ENCODE measurements at places on chromosomes 12 and 14.

GRCh38 chr14:68890173-68890931 lies 88.8 kb downstream of the ACTN1 start:
- no peak for DNase-seq

GRCh38 chr14:36293824-36294223 lies 26.6 kb downstream of the MBIP start:
- no peak for DNase-seq

DNA sequence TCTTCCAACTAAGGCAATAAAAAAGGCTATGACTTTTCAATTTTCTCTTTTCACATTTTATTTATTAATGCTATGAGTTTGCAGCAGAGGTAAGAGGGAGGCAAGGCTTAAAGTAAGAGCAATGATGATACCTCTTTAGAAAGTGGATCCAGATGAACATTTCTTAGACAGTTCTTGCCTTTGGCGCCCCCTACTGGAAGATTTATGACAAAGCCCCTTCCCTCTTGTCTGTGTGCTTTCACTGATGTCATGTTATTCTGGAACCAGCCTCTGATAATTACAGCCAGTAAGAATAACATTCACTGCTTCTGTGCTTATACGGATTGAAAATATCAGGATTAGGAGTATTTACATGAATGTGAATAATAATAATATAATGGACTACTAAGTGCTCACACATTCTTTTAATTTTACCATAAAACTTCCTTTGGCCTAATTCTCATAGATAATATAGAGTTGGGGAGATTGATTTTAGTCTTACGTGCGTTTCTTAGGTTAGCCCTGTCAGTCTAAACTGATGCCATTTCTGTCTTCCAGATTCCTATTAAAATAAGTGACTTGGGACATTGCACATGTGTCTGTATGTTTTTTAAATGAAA lies 1929.9 kb upstream of the SEL1L start:
- no peak for DNase-seq

DNA sequence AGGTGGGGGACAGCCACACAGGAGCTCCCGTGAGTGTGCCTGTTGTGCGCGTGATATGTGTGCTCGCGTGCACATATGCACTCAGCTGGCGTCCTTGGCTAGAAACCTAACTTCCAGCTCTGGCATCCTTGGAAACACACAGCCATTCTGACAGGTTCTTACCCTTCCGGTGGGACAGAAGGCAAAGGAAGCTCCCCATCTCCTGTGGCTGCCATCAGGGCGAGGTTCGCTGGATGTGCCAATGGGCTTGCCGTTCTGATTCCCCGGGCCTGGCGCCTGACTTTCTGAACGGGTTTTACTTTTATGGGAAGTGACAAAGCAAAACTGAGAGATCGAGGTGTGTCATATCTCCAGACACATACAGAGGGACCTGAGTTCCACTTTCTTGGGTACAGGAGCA lies 124.7 kb downstream of the PAPOLA start:
- DNase-seq = no peak

DNA sequence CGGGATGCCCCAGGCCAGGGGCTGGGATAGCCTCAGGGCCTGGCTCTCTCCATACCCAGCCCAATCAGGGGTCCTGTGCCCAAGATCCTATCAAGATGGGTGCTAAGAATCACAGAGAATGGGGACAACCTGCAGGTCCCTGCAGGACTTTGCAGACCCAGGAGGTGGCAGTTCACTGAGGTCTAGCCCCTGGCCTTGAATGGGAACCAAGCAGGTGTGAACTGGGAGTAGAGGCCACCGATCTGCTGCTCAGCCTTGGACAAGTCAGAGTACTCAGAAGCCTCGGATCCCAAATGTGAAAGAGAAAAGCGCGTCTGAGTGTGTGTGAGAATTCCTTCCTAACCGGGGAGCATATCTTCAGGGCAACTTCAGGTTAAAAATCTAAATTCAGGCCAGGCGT lies 76.2 kb downstream of the ARL6IP4 start:
- DNase-seq = no peak

GRCh38 chr14:92585981-92586937 lies 72.7 kb downstream of the RIN3 start:
- no peak for DNase-seq

DNA sequence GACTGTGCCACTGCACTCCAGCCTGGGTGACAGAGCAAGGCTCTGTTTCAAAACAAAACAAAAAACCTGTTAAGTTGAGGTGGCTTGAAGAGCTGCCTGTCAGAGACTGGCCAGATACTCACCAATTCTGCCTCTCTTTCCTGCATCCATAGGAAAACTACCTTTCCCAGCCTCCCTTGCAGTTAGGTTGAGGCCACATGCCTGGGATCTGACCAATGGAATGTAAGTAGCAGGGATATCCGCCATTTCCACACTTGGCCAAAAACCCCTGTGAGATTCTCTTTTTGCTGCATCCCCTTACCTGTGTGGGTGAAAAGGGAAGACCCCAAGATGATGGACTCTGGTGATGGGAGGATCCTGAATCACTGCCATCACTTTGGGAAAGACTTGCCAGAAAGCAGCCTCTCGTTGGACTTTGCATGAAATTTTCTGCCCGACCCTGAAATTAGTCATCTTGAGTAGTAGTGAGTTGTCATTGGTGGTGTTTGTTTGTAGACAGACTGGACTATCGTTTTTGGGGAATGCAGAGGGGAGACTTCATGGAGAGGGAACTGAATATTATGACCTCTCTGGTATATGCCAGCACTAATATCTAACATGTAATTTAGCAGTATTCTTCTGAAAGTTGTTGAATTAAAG lies 14.0 kb downstream of the GPR68 start:
- no peak for DNase-seq

- no peak for DNase-seq
Measured at GRCh38 chr12:25629341-25629740, 76.3 kb upstream of the LMNTD1 start.

DNA sequence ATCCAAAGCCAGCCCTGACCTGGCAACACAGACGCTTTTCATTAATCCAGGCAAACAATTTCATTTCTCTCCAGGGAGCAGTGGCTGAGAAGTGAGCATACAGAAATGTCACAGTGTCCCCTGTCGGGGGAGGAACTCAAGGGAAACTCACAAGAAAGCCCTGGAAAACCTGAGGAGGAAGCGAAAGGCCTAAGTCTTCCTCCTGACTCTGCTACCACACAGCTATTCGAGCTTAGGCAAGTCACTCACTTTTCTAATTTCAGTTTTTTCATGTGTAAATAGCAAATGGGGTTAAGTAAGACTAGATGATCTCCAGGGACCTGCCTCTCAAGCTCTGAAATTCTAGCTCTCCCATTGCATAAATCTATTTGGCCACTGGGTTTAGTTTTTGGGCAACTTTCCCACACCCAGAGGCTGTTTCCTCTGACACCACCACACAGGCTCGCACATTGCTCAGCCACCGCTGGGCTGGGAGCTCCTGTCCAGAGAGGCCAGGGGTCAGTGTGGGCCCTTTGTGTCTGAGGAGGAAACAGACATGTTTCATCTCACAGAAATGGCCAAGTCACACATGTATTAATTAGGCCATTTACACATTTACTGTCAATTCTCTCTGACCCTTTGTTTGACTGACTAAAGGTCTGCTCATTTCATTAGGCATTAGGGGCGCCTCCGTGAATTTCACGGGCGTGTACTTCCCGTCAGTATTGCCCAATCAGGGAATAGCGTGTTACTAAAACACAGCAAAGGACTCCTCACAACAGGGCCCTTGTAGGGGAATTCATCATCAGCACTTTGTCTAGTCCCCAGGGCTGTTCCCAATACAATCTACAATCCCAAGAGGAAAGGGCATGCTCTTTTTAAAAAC lies 9.8 kb upstream of the PNMA1 start:
- DNase-seq = no peak

DNA sequence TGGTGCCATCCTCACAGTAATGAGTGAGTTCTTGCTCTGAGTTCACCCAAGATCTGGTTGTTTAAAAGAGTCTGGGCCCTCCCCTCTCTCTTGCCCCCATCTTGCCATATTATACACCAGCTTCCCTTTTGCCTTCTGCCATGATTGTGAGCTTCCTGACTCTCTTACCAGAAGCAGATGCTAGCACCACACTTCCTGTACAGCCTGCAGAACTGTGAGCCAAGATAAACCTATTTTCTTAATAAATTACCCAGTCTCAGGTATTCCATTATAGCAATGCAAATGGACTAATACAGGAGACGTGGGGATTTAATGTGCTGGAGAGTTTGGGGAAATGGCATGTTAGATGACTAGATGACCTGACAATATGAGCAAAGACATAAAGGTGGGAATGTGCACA lies 12.8 kb downstream of the SLC4A8 start:
- DNase-seq = no peak

GRCh38 chr14:100158566-100159093 lies 815 bp downstream of the DEGS2 start:
- DNase-seq = no peak

DNA sequence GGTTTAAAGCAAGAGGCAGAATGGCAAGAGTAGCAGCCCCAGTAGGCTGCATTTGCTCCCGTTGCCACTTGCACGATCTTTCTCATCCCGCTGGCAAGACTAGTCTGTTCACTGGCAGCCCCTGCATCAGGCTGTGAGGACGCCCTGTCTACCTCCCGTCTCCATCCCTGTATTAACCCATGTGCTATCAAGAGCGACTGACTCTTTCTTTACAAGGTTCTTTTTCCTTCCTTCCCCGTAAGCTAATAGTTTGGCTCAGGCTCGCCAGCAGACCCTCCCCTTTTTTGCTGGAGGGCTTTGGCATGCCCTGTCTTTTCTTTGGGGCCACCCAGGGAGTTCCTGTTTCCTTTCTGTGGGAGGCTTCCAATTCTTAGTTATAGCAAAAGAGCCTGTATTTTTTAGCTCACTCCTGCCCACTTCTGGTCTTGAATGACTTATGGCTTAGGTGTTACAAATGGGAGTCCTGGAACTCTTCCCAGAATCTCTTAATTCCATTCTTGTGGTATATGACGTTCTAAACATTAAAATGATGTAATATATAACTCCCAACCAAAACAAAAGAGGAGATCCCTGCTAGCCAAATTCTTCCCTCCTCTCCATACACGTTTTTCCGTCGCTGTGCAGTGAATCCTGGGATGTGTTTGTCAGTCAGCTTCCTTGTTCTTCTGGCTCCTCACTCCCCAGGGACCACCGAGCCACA lies 149.0 kb downstream of the PRKCH start:
- no peak for DNase-seq

DNA sequence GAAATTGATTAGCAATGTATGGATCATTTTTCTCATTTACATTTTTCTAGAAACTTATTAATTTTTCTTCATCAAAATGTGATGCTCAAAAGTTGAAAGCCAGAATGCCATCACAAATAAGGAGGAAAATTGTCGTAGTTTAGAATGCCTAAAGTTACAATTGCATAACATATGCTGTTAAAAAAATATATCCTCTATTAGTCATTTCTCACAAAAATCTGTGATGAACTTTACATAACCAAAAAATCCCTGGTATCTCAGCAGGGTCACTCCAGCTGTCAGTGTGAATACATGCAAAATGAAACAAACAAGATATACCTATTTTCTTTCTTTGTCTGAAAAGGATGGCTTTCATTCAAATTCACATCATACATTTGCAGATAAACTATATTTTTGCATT lies 358.9 kb downstream of the PAWR start:
- DNase-seq = no peak

GRCh38 chr12:24960222-24960855 lies 11.4 kb upstream of the BCAT1 start:
- DNase-seq = no peak
